ENCODE measurements at places on chromosomes 5 and 9.

DNA sequence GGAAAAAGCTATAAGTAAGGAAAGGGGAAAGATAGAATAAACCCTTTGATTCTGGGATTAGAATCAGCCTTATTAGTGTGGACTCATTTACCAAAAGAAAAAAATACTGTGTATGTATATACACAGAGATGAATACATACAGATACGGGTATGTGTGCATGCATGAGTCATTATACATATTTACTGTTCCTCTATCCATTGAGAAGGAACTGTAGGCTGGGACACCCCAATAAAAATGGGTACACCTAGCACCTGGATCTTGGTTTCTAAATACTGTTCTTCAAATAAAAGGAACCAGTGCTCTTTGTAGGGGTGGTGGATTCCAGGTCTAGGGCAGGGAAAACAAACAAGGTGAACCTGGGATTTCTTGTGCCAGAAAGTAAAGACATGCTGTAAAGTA, 48.3 kb downstream of the WHRN start:
- DNase-seq, result no peak

GRCh38 chr9:354453-354852, 139.8 kb downstream of the DOCK8 start:
- no peak for DNase-seq

DNA sequence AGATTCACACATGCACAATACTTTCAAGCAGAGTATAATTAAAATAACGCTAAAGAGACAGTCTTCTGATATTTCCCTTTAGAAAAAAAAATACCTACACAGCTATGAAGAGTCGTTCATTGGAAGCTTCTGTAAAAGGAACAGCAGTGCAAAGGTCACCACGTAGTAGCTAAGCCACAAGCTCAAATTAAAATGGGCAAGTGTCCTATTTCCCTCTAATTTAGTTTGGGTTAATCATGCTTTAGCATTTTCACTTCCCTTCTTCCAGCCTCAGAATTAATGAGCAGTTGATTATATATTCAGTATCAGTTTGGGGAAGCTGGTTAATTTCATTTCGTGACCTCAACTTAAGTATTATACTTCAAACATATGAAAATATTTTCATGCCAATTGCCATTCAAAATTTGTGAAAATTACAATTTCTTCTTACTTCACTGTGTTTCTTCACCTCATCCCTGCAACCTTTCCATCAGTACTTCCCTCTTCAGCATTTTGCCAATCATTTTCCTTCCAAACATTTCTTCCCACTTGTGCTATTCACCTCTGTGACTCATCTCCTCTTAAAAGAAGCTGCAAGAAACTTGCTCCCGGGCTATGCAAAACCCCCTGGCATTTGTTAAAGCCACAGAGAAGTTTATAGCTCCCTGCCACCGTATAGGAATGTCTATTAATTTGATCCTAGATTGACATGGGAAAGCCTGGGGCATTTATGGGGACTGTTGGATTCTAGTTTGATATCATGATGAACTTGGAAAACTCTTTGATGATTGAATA, 83.0 kb downstream of the DMRTA1 start:
- no peak for DNase-seq

DNA sequence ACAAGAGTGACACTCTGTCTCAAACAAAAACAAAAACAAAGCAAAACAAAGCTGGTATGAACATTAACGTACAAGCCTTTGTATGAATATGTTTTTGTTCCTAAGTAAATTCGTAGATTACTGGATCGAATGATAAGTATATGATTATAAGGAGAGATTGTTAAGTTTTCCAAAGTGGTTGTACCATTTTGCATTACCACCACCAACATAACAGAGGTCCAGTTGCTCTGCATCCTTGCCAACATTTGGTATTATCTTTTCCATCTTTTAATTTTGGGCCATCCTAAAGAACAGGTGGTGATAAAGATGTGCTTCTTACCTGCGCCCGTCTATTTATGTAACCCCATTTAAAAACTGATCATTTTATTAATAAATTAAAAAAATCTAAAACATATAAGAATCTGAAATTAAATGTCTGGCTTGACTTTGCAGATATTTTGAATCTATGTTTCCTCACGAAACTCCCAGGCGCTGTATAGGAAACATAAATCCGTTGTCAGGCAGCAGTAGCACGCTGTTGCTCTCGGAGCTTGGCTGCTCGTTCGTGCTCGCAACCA, 593 bp upstream of the NAA35 start:
- no peak for DNase-seq

DNA sequence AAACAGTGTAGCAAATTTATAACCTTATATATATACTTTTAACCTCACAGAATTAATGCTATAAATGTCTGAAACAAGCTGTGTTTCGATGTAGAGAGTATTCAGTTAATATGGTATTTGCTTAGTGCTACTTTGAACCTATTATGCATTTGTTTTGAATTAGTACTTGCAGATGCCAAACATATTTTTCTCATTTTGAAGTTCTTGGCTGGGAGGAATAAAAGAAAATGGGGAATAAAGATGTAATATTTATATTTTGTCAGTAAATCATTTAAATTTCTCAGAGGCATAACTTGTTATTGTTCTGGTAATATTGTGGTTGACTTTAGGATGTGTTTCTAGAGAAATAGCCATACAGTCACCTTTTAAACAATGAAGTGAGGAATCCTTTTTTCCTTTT, 175.9 kb upstream of the IZUMO3 start:
- no peak for DNase-seq
